Suprapubic skin (tissue), 4 donors: ENCODE measurements at places on chromosomes 12 and 14.
A peak's percentile ranks its signal among the peaks of the same experiment; 100 is the strongest.

DNA sequence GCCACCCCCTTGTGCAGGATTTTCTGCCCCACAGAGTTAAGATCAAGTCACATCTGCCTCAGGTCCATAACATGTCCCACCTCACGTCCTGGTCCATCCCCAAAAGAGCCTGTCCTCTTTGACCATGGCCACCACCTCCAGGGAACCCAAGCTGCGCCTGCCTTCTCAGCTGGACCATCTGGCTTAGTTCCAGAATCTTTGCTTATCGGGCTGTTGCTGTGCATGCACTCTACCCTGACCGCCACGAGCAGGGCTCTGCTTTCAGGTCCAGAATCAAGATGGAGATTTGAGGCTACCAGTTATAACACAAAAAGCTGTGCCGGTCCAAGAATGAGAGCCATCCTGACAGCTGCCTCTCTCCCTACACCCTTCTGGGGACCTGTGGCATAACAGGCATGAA lies 326.7 kb downstream of the DPF3 start:
- peaks cover 4% of the 10 kb centered on the region for H3K27me3 ChIP-seq
- no peak overlapping the region for H3K27ac ChIP-seq
- H3K36me3 ChIP-seq, result no peaks in the 10 kb centered on the region
- no peaks in the 10 kb centered on the region for H3K4me1 ChIP-seq
- no peak overlapping the region for H3K4me3 ChIP-seq

DNA sequence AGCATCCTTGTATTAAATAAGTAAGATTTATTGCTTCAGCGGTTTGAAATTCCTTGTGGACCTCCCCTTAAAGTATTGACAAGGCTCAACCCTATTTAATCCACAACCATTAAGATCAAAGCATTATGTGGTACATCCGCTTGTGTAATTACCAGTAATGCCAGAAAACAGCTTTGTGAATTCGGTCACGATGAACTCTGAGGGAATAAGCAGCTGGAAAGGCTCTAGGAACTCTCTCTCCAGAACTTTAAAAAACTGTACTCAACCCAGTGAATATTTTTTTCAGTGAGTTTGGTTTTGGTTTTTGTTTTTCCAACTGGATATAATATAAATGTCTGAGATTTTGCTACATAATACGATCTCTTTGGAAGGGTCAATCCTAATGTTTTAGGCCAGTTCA lies 49.3 kb upstream of the DIO2 start:
- no peaks in the 10 kb centered on the region for H3K27me3 ChIP-seq
- no peaks in the 10 kb centered on the region for H3K4me1 ChIP-seq
- no peak overlapping the region for H3K4me3 ChIP-seq
- DNase-seq, result no peak

GRCh38 chr12:88844426-88844825 lies 264.2 kb upstream of the KITLG start:
- no peak overlapping the region for H3K4me3 ChIP-seq
- DNase-seq, result no peak
- H3K27ac ChIP-seq, result no peak overlapping the region
- no peaks in the 10 kb centered on the region for H3K4me1 ChIP-seq
- no peaks in the 10 kb centered on the region for H3K27me3 ChIP-seq

DNA sequence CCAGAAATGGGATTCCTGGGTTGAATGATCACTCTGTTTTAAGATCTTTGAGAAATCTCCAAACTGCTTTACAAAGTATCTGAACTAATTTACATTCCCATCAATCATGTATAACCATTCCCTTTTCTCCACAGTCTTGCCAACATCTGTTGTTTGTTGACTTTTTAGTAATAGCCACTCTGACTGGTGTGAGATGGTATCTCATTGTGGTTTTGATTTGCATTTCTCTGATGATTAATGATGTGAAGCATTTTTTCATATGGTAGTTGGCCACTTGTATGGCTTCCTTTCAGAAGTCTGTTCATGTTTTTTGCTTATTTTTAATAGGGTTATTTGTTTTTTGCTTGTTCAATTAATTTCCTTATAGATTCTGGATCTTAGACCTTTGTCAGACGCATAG lies 211.8 kb upstream of the AVPR1A start:
- no peak for DNase-seq
- no peaks in the 10 kb centered on the region for H3K36me3 ChIP-seq
- no peak overlapping the region for H3K4me3 ChIP-seq
- no peaks in the 10 kb centered on the region for H3K4me1 ChIP-seq

DNA sequence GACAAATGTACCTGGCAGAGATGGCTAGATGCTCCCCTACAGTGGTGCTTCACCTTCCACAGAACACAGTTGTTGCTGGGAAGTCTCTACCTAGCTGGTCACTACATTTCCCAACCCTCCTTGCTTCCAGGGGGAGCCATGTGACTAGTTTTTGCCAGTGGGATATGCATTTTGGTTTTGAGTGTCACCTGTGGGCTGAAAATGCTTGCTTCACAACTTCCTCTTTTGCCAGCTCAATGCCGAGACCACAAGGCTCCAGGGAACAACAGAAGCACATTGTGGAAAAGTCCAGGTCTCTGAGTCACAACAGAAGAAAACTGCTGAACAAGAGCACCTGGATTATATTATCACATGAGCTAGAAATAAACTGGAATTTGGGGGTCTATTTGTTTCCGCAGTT lies 48.5 kb upstream of the ARHGAP5 start:
- no peak overlapping the region for H3K4me3 ChIP-seq
- no peak for DNase-seq
- no peaks in the 10 kb centered on the region for H3K36me3 ChIP-seq
- peaks cover 6% of the 10 kb centered on the region for H3K4me1 ChIP-seq

GRCh38 chr12:9243999-9244649 lies 35.9 kb upstream of the PZP start:
- peak overlapping the region; percentile 9 for H3K27ac ChIP-seq
- H3K4me1 ChIP-seq, result peaks cover 5% of the 10 kb centered on the region
- H3K36me3 ChIP-seq, result no peaks in the 10 kb centered on the region
- H3K27me3 ChIP-seq, result no peaks in the 10 kb centered on the region
- H3K4me3 ChIP-seq, result no peak overlapping the region
- DNase-seq, result no peak

DNA sequence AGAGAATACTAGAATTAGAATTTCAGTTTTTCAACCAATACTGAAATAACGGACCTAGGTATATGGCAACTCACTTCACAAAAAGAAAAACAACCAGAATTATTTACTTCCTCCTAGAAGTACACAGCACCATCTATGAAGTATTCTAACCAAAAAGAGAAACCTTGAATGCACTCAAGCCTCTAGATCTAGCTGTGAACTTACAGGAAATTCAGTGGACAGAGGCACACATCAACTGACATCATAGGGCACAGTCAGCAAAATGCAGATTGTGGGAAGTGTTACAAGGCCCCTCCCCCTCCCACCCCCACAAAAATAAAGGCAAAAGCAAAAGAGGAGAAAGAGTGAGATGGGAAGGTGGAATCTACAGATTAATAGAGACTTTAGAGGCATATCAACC lies 102.4 kb downstream of the TMTC1 start:
- no peak overlapping the region for H3K27ac ChIP-seq
- H3K27me3 ChIP-seq, result no peaks in the 10 kb centered on the region
- no peaks in the 10 kb centered on the region for H3K4me1 ChIP-seq
- no peak overlapping the region for H3K4me3 ChIP-seq

DNA sequence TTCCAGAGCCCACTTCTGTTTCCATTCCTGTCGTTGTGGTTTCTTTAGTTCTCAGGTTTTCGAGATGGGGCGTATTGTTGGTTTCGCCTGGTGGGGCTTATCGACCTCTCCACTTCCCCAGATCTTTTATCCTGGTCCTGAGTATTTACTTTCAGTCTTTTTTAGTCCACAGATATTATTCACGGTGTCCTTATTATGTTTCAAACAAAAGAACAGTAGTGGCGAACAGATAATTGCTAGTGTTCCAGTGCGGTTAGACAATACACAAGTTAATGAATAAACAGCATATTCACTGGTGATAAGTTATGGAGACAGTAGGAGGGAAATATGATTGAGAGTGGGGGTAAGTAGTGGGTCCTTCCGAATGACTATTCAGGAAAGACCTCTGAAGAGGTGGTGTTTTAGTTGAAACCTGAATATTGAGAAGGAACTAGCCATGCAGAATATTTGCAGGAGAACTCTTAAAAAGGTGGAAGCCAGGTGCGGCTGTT lies 668 bp downstream of the TMEM260 start:
- DNase-seq, result no peak
- H3K27ac ChIP-seq, result peak overlapping the region; percentile 85

- no peaks in the 10 kb centered on the region for H3K27me3 ChIP-seq
- no peak overlapping the region for H3K27ac ChIP-seq
Observed at GRCh38 chr12:105555556-105556295, 225.2 kb downstream of the C12orf75 start.

- no peaks in the 10 kb centered on the region for H3K27me3 ChIP-seq
- H3K27ac ChIP-seq, result peak overlapping the region; percentile 48
- peaks cover 17% of the 10 kb centered on the region for H3K4me1 ChIP-seq
- DNase-seq, result peak; percentile 78
Observed at GRCh38 chr14:59464486-59465315, 479 bp downstream of the GPR135 start.

- no peaks in the 10 kb centered on the region for H3K36me3 ChIP-seq
- H3K27me3 ChIP-seq, result peaks cover 7% of the 10 kb centered on the region
- no peak overlapping the region for H3K27ac ChIP-seq
- no peaks in the 10 kb centered on the region for H3K4me1 ChIP-seq
- no peak for DNase-seq
Observed at GRCh38 chr14:70201994-70202393, 13.2 kb upstream of the SLC8A3 start.

DNA sequence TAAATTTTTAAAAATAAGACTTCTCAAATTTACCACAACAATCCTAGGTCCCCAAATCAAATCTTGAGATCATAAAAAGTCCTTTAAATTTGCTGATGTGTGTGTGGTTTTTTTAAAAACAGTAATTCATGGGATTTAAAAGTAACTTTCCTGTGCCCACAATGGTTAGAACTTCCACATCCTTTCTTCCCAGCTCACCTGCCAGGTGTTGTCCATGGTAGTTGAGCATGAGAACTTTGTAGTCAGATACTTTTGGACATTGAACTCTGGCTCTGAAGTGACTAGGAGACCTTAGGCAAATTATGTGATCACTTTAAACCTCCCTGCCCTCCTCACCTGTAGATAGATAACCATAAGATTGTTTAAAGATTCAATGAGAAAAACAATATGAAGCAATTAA lies 253.2 kb downstream of the NPAS3 start:
- H3K27me3 ChIP-seq, result no peaks in the 10 kb centered on the region
- no peak for DNase-seq
- H3K27ac ChIP-seq, result no peak overlapping the region
- no peaks in the 10 kb centered on the region for H3K36me3 ChIP-seq
- no peaks in the 10 kb centered on the region for H3K4me1 ChIP-seq
- no peak overlapping the region for H3K4me3 ChIP-seq

GRCh38 chr12:51270067-51270950 lies at the start of gene SMAGP:
Gene SMAGP, minus strand, starts transcription at chr12:51270415. Its CDS starts 1,137 bp downstream, at chr12:51269278.
- H3K27me3 ChIP-seq, result no peaks in the 10 kb centered on the region
- peak within 1 kb of the TSS; percentile 89 for H3K27ac ChIP-seq
- H3K4me3 ChIP-seq, result peak within 1 kb of the TSS; percentile 90
- H3K4me1 ChIP-seq, result peaks cover 18% of the 10 kb centered on the region
- peak; percentile 75 for DNase-seq

DNA sequence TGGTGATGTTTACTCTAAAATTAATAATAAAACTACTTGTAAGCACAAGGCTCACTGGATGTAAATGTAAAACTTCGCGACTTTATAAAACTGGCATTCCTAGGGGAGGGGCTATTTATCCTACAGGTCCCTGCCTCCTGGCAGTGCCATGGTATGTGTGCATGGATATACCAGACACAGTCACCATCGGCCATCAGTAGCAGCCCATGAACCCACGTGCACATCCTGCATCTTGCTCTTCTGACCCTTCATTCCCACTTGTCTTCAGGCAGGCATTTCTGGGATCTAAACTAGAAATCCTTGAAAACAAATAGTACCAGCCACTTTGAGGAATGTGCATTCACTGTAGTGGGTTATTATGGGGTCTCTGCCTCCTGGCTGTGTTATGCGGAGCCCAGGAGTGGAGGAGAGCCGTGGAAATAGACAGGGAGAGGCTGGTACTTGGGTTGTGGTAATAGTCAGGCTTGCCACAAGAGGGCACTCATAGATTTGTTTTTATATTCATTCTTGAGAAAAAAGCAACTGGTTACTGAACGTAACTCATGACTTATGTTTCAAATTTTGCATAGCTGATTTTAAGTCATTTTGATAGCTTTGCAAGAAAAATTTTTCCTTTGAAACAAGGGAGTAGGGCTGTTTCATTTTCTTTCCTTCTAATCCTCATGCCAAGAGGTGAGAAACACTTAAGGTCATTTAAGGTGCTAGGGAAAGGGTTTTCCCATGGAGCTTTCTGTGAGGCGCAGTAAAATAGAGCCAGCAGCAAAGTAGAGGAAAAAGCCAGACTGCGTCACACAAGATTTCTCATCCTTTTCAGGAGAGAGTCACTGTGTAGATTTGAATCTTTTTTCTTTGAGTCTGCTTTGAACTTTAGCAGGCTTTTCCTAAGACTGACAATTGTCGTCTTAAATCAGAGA lies 17.4 kb upstream of the GALNT16 start:
- no peak overlapping the region for H3K27ac ChIP-seq
- H3K4me3 ChIP-seq, result no peak overlapping the region

DNA sequence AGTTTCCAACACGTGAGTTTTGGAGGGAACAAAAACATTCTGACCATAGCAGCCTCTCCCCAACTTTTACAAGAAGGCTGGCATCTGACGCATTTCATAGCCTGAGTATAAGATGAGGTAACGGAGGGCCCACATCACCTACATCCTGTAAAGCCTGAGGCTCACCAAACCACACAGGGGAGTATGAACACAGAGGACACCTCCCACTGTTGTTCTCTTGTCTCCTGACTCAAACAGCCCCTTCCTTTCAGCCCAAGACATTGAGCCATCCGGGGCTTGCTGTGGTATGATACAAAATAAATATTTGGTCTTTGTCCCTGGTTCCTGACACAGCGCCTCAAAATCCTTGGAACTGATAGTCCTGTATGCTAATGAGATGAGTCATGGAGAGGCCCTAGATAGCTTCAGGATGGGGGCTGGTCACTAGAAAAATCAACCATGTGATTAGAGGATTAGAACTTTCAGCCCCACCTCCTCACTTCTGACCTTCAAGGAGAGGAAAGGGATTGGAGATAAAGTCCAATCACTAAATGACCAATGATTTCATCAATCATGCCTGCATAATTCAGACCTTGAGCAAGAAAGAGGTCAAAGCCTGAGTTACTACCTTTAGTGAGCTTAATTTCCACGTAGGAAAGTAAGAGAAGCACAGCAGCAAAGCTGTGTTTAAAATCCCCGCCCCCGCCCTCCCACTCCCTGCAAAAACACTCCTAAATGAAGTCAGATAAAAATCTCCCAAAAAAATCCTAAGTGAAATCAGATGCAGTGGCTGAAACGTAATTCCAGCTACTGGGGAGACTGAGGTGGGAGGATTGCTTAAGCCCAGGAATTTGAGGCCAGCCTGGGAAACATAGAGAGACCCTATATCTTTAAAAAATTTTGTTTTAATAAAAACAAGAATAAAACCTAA lies 236.4 kb downstream of the PCNX1 start:
- peaks cover 21% of the 10 kb centered on the region for H3K4me1 ChIP-seq
- DNase-seq, result no peak
- no peaks in the 10 kb centered on the region for H3K36me3 ChIP-seq
- H3K4me3 ChIP-seq, result no peak overlapping the region
- no peaks in the 10 kb centered on the region for H3K27me3 ChIP-seq
